ENCODE measurements at places on chromosomes 12 and 14.
A peak's percentile ranks its signal among the peaks of the same experiment; 100 is the strongest.

- no peak for DNase-seq
These were observed 220.9 kb upstream of the LRFN5 start for GRCh38 chr14:41385797-41386196.

DNA sequence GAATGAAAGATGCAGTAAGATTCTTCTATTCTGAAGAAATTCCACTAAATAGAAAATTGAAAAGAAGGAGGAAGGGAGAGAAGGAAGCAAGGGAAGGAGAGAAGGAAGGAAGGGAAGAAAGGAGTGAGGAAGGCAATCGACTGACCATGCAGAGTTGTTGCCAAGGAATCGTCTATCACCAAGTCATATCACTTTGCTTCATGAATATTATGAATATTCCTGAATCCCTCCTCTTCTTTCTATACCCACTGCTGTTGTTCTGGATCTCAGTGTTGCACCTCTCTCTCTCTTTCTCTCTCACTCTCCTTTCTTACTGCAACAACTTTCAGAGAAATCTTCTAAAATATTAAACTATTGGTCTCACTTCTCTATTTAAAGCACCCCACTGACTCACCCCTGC is 222.4 kb downstream of the IPO8 start:
- DNase-seq, result no peak

DNA sequence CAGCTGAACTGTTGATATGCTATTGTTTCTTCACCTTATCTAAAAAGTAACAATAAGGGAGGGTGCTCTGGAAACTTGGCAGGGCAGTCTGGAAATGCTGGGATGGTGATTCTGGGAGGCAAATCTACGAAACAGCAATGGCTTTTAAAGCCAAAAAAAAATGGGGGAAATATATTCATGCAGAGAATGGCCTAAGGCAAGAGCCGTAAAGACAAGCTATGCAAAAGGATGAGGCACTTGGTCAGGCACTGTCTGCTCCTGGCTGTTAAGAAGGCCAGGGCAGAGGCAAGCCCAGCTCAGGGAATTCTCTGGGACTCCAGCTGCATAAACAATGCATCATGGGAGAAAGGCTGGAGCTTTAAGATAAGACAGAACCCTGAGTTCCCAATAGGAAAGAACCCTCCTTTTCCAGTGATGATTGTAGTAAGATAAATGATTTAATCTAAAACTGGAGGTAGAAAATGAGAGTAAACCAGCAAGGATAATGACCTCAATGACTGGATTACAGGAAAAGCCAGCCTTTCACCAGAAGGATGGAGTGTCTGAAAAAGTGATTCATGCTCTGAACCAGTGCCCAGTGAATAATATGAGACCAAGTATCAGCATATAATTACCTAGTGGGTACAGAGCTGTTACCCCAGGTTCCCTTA is 46.0 kb downstream of the ITPR2 start:
- no peak for DNase-seq

GRCh38 chr14:100303179-100303578 is 3.1 kb downstream of the SLC25A29 start:
- DNase-seq, result peak; percentile 14

DNA sequence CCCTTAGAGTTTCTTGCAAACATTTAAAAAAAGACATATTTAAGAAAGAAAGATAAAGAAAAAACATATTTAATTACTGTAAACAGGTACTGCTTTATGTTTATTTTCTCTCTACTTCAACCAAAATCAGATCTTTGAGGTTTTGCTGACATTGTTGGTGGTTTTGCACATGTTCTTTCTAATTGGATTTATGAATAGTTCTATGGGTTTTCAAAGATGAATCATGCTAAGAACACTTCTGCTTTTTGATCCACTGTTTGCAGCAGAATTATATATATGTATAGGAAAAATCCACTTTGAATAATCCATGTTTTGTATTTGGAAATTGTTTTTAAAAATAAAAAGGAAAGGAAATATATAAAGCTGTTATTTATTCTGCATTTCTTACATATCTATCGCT is 78.4 kb downstream of the FRMD6 start:
- DNase-seq, result no peak

GRCh38 chr14:71764701-71765382 is 167.4 kb upstream of the RGS6 start:
- DNase-seq, result no peak

GRCh38 chr14:34583525-34583924 is 44.0 kb upstream of the EAPP start:
- DNase-seq, result no peak

DNA sequence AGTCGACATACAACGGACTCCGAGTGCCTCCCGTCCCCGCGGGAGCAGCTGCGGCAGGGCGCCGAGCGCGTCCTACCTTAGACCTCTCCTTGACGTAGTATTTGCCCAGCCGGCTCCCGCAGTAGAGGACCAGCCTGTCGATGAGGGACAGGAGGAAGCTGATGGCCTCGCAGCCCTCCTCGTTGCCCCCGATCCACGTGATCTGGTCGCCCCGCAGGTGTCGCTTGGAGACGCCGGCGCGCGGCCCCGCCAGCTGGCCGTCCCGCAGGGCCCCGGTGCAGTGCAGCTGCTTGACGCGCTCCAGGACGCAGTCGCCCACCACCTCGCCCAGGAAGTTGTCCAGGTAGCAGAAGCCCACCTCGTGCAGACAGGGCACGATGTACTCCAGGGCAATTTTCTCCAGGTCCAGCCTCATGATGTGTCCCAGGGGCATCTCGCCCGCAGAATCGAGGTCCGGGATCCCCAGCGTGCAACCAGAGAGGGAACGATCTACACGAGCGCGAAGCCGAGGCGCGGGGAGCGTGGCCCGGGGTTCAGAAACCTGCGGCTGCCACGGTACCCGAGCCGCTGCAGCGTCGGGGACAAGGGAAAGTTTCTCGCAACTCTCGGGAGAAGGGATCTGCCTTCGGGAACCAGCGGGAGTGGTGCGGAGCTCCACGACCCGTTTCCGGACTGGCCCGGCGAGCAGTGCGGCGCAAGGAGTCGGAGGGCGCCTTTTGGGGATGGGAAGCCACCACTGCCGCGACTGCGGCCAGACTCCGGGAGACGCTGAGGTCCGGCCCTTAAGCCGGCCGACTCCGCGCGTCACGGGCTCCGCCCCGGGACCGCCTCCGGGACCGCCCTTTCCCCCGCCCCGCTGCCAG is at the start of gene EGLN3:
Gene EGLN3 (minus strand): TSS at position 755 of the 863 bp plus-strand sequence. CDS start 322 bp downstream, at position 433.
- peak; percentile 65 for DNase-seq

GRCh38 chr14:51284241-51284640 is 44.2 kb downstream of the TMX1 start:
- DNase-seq, result no peak

DNA sequence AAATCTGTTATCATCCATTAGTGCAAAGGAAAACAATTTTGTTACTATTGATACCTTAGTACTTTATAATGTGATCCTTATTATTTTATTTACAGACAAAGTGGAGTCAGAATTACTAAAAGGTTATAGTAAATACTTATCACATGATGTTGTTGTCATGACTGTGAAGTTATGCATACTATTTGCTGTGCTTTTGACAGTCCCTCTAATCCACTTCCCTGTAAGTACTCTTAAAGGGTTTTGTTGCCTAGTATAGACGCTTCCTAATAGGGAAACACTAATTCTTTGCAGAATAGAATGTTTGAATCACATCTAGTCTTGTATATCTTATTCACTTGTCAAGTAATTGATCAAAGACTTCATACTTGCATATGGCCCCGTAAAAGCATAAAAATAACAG is 69.4 kb downstream of the SLC38A6 start:
- no peak for DNase-seq

- no peak for DNase-seq
These were observed 6.1 kb downstream of the ACSS3 start for GRCh38 chr12:81083906-81084513.

- DNase-seq, result no peak
These were observed 70.1 kb upstream of the STRN3 start for GRCh38 chr14:31096255-31096654.

- DNase-seq, result no peak
These were observed 72.6 kb upstream of the NCOR2 start for GRCh38 chr12:124640056-124640455.

DNA sequence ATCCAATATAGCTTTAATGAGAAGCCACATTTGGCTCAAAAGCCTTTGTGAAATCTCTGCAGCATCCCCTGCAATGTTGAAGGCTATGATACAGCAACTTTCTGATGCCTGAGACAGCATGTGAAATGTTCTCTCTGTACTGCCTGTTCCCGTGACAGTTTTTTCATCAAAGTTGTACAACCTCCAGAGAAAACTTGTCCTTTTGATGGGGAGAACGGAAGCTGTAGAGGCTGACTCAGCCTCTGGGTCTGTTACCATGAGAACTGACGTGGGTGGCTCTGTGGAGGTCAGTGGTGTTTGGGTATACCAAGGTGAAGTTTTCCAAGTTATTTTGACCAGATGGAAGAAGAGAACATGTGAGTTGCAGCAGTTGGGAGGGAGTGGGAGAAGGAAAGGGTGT is 17.0 kb downstream of the SLC4A8 start:
- no peak for DNase-seq
